ENCODE measurements at places on chromosomes 12 and 14.
A peak's percentile ranks its signal among the peaks of the same experiment; 100 is the strongest.

GRCh38 chr12:28388879-28389278 lies 198.6 kb downstream of the CCDC91 start:
- no peak for DNase-seq

GRCh38 chr12:56116267-56117081 lies at the start of gene RPL41:
RPL41 (plus strand) TSS chr12:56116633.
- peak; percentile 95 for DNase-seq

DNA sequence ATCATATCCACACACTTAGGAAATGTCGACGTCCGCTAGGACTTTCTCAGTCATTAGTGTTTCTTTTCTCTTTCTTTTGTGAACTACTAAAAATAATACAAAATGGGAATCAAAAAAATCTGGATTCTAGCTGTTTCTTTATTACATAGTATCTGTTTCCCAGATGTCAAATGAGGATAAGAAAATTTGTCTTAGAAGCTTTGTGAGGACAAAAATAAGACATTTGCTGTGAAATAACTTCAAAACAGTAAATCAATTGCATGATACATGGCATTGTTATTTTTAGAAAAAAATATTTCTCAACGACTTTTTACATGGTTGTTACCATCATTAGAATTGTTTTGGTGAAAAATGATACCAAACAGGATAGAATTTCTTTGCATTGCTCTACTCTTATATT lies 71.4 kb upstream of the IFNG-AS1 start:
- DNase-seq = no peak

DNA sequence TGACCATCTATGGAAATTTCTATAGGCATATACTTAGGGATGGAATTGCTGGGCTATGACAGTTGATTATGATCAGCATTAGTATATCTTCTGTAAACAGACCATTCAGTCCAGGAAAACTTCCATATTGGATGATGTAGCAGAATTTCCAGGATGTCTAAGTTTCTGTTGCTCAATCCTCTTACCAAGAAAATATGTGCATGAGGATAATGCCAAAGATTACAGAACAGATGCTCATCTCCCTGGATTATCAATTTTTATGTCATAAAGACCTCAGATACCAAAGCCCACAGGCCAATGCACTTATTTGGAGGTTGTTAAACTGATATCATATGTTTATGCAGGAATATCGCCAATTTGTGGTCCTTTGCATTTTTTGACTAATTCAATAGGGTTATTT lies 354.4 kb upstream of the FLRT2 start:
- no peak for DNase-seq

DNA sequence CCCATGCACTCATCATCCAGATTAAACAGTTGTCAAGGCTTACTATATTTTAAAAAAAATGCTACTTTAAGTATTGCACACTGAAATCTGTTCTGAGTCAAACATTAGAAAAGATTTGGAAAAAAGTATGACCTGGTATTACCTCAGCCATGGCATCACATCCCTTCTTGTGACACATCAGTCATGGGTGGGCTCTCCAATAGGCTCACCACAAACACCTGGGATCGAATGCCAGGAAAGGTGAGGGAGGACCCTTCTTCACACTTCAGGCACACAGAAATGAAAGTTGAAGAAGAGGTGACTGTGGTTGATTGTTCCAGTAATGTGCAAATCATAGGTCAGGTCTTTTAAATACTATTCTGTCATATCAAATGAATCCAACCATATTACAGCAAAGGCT lies 36.6 kb upstream of the GZMB start:
- DNase-seq = peak; percentile 60

DNA sequence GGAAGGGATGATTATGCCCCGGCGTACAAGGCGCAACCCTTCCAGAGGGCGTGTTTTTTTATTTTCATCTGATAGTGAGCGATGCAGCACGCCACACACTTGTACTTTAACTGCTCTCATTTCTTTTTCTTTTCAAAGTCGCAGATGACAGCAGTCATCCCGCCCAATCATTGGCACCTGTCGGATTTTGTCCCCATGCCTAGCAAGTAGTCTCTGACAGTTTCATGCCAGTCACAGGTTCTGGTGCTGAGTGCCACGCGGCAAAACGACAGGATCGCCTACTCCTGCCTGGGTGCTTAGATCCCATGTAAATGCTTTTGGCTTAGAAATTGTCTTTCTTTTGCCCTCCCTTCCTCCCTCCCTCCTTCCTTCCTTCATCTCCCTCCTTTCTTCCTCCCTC lies 117.7 kb downstream of the GLT1D1 start:
- DNase-seq = no peak

- no peak for DNase-seq
Measured at GRCh38 chr14:33799705-33800570, 150.9 kb downstream of the EGLN3 start.

DNA sequence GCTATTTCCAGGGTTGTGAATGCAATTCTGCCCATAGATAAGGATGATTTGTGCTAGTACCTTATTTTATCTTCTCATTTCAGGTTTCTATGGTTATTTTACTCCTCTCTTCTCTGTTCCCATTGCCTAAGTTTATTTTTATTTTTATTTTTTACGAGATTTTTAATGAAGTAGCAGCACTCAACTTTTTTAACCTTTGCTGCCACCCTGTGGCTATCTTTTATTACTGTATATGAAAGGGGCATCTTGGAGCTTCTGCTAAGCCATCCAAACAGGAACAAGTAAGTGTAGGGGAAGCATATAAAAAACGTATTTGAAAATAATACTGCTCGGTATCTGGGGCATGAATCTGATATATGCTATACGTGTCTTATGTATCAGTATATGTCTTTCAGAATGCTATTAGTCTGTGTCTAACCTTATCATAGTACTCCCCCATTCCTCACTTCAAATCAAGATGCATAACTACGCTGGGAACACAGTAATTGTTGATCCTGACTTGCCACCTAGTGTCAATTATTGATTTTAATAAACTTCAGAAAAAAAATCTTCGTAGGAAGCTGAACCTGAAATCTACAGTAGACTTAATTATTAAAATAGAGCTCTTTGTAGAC lies 60.3 kb downstream of the KLRG1 start:
- peak; percentile 58 for DNase-seq

DNA sequence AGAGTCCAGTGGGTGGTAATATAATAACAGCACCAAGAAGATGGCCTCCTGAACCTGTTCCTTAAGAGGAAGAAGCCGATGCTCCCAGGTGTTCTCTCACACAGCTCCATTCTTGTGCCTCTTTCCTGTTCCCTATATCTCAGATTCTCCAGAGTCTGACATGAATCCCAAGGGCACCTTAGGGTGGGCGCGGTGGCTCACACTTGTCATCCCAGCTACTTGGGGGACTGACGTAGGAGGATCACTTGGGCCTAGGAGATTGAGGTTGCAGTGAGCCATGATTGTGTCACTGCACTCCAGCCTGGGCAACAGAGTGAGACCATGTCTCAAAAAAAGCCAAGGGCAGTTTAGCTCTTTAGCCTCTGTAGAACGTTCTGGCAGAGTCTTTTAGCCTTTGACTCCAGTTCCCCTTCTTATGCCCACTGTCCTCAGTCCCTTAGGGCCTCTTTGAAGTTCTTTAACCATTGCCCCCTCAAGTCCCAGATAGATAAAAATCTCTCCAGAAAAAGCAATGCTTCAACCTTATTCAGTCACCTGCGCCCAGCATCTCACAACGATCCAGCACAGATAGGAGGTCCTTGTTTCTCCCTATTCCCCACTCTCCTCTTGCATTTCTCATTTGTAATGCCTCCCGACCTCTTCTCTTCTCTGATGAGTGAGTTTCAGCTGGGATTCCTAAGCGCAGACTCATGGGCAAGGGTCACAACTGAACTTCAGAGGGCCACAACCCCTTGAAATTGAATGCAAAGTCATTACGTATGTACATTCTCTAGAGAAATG lies 4.7 kb downstream of the CCDC184 start:
- no peak for DNase-seq

DNA sequence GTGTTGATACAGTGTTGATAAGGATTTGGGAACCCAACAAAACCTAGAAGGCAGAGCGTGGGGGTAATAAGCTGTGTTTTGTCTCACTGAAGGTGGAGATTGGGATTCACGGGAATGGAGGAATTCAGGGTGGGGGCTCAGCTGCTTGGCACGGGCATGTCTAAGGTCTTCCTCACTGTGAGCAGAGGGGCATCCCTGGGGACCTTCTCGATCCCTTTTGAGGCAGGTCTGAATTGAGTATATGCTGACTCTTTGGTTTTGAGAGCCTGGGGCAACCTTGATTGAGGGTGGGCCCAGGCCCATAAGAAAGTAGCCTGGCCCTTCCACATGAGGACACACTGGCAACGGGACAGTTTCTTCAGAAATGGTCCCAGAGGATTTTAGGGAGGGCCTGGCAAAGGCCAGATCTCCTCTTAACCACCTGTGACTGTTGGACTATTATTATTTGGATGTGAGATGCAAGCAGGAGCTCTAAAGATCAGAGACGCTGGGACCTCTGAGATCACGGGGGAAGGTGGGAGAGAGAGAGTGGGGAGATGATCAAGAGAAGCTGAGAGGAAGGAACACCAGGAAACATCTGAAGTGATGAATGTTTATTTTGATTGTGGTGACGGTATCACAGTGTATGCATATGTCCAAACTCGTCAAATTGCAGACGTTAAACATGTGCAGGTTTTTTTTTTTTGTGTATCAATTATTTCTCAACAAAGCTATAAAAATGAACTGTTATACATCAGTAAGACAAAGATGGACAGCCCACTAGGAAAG lies 48.4 kb downstream of the SMIM41 start:
- DNase-seq = no peak

DNA sequence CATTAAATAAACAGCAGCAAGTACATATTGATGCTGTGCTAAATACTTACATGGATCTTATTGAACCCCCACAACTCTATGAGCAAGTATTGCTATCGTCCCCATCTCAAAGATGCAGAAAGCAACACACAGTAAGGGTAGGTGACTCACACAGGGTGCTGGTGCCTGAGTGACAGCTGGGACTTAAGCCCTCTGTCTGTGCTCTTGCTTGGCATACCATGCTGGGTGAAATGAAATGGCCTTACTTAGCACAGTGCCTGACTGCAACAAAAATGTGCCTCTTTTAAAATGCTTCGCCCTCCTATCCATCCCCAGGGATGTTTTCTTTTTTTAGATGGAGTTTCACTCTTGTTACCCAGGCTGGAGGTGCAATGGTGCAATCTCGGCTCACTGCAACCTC lies 788 bp downstream of the TEX52 start:
- no peak for DNase-seq

DNA sequence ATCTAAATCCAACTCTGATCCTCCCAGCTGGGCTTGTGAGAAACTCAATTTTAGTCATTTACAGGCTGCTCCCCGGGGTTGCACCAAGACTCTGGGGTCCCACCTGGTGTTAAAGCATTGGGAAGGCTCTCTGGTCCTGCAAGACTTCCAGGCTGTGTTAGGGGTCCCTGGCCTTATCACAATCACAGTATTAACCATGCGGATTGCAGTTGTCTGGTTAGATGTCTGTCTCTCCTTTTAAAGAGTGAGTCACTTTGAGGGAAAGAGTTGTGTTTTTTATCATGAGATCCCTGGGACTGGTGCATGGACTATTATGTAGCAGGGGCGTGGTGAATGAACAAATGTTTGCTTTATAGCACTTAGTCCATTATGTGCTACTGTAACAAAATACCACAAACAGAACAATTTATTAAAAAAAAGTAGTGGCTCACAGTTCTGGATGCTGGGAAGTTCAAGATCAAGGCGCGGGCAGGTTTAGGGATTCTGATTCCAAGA lies 531.4 kb downstream of the FUT8 start:
- no peak for DNase-seq

DNA sequence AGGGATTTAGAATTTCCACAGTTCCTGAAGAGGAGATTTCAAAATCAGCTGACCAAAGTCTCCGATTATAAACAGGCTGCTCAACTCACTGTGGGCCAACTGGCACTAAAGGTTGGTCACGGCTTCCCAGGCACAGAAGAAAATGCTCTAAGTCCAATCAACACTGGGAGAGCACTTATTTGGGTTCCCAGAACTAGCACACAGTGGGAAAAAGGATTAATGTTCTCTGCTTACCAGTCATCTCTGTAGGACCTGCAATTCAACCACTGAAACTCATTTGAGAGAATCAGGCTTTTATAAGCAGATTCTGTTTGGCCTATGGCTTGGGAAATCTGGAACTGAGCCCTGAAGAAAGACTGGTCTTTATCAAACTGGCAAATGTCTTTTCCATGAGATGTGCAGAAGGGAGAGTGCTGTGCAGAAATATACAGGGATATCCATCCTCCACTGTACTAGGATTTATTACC lies 49.4 kb downstream of the ABCC9 start:
- no peak for DNase-seq

DNA sequence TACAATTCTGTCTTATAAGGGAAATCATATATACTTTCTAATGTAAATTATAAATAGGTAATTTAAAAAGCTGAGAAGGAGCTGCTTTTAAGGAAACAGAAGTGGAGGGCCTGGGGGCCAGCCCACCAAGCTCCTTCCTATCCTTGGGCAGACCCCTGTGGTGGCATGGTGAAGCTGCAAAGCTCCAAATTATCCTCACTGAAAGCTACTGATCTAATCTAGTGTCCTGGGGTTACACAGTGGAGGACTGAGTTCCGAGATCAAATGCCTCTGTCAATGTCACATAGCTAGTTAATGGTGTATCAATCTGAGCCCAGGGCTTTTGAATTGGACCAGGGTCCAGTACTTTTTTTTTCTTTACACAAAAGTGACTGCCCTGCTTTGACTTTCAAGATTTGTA lies 355.4 kb downstream of the CEP128 start:
- DNase-seq = no peak

DNA sequence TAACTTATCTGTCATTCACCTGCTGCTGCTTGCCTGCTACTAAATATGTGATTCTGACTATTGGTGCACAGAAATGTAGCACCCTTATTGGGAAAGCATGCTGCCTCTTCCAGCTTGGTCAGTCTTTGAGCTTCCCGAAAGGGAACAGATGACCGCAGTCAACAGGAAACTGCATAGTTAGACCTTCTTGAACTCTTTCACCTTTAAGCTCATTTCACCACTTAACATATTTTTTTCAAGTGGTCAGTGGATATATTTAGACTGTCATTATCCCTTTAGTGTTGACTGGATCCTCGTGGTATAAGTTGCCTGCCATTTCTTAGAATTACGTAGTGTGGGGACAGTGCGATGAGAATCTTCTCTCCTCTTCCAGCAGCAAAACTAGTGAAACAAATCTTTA lies 224.9 kb downstream of the FBXL14 start:
- no peak for DNase-seq

DNA sequence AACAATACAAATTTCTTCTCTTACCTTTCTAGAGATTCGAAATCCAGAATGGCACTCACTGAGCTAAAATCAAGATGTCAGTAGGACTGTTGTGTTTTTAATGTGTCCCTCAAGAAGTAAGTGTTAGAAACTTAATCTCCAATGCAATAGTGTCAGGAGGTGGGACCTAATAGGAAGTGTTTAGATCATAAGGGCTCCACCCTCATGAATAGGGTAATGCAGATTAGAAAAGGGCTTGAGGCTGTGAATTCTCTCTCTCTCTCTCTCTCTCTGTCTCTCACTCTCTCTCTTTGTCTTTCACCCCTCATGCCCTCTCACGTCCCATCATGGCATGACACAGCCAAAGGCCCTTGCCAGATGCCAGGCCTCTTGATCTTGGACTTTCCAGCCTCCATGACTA lies 15.6 kb upstream of the SRGAP1 start:
- DNase-seq = no peak

GRCh38 chr12:16553457-16553856 lies 52.5 kb downstream of the LMO3 start:
- DNase-seq = no peak
